Activated CD4-positive, CD25-positive, alpha-beta regulatory T cell treated with anti-CD3 and anti-CD28 coated beads, Interleukin-2, amount 50 U/mL, for 16 hours (primary cell): ENCODE measurements at places on chromosomes 3 and 15.
A peak's percentile ranks its signal among the peaks of the same experiment; 100 is the strongest.

GRCh38 chr15:56758770-56759449 lies 25.6 kb upstream of the ZNF280D start:
- no peak for DNase-seq

DNA sequence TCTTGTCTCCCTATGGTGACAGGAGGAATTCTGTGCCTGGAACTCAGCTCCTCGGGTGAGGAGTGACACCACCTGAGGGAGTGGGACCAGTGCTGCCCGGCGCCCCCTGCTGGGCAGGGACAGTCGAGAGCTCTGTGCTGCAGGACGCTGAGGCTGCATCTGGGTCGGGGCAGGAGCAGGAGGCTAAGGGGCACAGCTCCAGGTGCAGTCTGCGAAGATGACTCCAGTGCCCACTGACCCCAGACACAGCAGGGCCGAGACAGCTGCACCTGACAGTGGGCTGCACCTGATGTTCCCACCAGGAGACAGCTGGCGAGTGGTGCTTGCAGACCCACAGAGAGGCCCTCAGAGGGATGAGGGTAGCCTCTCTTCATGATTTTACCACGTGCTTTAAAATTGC lies 152.9 kb downstream of the ATP10A start:
- no peak for DNase-seq

DNA sequence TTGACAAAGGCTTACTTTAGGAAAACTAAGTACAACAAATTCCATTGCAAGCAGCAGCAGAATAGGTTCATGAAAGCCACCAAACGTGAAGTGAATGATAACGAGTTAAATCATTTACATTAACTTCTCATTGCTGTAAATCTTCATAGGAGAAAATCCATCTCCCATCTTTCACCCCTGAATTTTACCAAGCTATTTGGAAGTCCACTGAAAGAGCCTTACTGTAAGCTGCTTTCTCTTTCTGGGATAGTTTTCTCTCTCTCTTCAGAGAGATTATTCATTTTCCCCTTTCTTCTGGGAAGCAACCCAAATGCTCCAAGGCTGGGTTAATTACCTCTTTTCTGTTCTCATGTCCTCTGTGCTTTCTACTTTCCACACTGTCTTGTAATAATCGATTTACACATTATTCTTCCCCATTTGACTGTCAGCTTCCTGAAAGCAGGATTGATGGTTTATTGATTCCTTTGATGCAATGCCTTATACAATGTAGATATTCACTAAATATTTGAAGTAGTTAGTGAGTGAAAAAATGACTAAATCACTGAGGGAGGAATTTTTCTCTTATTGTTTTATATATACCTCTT lies 914.3 kb upstream of the ARPP21 start:
- no peak for DNase-seq

DNA sequence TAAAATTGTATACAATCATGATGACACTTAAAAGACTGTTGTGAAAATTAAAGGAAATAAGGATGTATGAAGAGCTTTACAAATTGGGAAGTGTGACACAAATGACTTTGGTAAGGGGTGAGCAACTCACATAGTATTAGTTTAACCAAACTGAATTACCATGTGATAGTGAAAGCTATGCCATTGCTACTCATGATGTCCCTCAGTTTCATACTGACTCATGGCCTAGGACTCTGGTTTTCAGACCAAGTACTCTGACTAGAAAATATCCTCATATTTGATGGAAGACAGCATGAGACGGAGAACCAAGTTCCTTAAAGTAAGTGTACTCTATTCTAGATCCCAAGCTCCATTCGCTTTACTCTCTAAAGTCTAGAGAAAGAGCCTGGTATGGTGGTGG lies 203.2 kb upstream of the ICE2 start:
- DNase-seq: no peak

GRCh38 chr3:69214241-69214640 lies 91.8 kb upstream of the LMOD3 start:
- DNase-seq: no peak

GRCh38 chr15:44092221-44092620 lies 102.8 kb downstream of the FRMD5 start:
- no peak for DNase-seq

GRCh38 chr3:44026220-44026865 lies 215.3 kb upstream of the TOPAZ1 start:
- DNase-seq: no peak

- no peak for DNase-seq
Observed at GRCh38 chr15:56042498-56042897, 49.1 kb upstream of the NEDD4 start.

- no peak for DNase-seq
Observed at GRCh38 chr15:75653347-75653913, 5.7 kb downstream of the SNX33 start.

DNA sequence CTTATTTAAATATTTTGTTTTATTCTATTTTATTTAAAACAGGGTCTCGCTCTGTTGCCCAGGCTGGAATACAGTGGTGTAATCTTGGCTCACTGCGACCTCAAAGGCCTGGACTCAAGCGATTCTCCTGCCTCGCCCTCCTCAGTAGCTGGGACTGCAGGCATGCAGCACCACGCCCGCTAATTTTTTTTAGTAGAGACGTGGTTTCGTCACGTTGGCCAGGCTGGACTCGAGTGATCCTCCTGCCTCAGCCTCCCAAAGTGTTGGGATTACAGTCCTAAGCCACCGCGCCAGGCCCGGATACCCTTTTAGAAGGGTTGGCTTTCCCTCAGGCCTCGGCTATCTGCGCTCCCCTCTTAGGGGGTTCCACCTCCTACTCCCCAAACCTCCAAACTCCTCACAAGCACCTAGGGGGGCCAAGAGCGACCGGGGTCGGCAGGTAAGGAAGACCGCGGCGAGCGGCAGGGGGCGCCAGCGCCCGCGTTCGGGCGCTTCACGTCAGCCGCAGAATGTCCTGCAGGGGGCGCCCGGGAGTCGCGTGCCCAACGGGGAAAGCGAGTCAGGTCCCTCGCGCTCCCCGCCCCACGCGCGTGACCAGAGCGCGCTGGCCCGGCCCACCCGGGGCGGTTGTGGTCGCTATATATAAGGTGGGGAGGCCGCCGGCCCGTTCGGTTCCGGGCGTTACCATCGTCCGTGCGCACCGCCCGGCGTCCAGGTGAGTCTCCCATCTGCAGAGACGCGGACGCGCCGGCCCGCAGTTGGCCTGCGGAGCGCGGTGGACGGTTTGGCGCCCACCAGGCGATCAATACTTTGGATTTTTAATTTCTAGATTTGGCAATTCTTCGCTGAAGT lies 51.8 kb upstream of the GATM start:
- peak; percentile 77 for DNase-seq

GRCh38 chr3:30184091-30184810 lies 422.1 kb upstream of the TGFBR2 start:
- no peak for DNase-seq

DNA sequence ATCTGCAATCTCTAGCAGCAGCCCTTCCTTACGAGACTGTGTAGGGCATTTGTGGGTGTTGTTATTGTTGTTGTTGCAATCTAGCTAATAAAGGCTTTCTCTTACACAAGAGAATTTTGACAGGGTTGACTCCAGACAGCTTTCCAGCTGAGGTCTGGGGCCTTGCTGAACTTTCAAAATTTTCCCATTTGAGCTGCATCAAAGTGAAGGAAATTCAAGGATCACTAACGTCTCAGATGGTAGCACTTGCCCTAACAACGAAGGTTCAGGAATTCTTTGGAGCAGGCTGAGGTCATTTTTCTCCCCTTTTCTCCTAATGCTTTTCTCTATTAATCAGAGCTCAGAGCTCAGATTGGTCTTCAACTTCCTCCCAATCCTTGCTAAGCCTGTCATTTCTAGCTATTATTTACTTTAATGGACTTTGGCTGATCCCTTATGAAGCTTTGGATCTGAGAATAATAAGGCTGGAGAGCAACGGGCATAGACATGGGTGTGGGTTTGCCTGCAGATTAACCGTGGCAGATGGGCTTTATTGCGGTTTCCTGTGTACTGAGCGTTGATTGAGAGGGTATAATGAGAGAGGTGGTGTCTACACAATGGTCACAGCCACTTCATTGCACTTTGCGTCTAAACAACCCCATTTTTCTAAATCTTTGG lies 614.0 kb upstream of the AGTR1 start:
- DNase-seq: no peak

DNA sequence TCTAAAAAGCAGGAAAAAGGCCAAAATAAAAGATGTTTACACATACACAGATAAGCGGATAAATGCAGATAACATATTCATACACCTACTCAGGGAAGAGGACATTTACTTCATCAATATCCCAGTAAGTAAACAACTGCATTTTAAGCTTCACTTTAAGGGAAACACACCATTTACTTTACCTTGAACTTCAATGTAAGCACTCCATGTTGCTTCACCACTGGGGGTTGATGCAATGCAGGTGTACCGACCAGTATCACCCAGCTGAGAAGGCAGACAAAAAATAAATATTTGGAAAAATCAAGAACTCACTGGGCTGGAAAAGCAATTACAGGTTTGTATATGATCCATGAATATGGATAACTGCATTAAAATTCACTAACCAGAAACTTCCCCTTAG lies 1099.5 kb downstream of the ROBO1 start:
- no peak for DNase-seq
